ENCODE measurements at places on chromosomes 1 and 21. TPM values are rescaled to one million over a fixed set of nuclear protein-coding genes. Genes with fewer than 3 reads are reported as not detected.

DNA sequence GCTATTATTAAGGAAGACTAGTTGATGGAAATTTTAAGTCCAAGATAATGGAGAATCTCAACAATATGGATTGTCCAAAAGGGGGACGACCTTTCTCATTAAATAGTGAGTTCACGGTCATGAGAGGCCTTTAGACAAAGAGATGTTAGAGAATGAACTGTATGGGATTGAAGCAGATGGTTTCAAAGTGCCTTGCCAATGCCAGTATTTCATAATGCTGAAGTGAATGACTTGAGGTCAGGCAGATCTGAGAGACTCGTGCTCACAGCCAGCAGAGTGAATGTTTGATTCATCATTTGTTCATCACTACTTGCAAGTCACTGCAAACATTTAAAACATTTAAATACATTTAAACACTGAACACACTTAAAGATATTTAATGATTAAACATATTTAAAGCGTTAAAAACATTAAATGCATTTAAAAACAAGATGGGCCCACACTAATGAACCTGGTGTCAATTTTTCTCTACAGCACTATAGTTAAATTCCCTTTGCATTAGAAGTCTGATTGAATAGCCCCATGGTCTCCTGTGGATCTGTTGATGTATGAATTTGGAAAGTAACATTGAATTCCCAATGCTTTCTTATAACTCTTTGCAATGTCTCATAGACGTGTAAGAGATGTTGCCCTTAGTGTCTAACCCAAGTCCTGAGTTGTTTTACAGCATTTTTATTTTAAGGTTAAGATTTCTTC lies 80.7 kb downstream of the TGFB2 start:
- no peak overlapping the region for H3K27ac ChIP-seq
- H3K27me3 ChIP-seq, result peaks cover 12% of the 10 kb centered on the region
- no peak overlapping the region for H3K4me3 ChIP-seq
- DNase-seq, result no peak
- no peaks in the 10 kb centered on the region for H3K36me3 ChIP-seq

GRCh38 chr1:150761801-150762200 lies 3.8 kb downstream of the CTSS start:
- peaks cover 16% of the 10 kb centered on the region for H3K36me3 ChIP-seq
- peaks cover 38% of the 10 kb centered on the region for H3K4me1 ChIP-seq
- H3K27me3 ChIP-seq, result no peaks in the 10 kb centered on the region
- H3K4me3 ChIP-seq, result peak overlapping the region; percentile 84

DNA sequence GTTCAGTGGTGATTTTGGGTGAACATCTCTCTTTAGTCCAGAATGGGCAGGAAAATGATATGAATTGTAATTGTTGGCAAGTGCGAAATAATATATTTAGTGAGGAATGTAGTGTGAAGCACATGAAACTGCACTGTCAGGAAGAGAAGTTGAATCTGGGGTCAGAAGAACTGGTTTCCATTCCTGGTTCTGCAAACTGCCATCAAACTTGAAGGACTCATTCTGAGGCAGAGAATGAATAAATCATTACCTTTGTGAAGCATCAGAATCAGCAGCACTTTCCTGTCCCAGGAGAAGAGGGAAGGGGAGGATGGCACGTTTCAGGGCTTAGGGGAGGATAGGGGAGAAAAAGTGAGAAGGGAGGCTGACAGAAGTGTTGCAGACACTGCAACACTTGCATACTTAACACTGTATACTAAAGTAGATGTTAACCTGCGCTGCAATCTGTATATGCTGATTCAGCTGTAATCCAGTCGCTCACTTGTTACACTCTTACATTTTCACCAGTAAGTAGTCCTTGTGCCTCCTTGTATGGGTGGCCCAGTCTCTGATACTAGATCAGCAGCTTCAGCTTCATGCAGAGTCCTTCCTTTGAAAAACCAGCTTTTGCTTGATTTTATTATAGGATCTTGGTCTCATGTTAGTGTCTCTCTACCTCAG lies 10.5 kb upstream of the RPTN start:
- H3K4me1 ChIP-seq, result peaks cover 12% of the 10 kb centered on the region
- peaks cover 4% of the 10 kb centered on the region for H3K36me3 ChIP-seq
- no peak overlapping the region for H3K4me3 ChIP-seq
- no peak for DNase-seq
- no peak overlapping the region for H3K27ac ChIP-seq

GRCh38 chr1:230797942-230798365 lies 50.8 kb downstream of the CAPN9 start:
- peaks cover 2% of the 10 kb centered on the region for H3K36me3 ChIP-seq
- H3K4me1 ChIP-seq, result peaks cover 6% of the 10 kb centered on the region
- DNase-seq, result no peak
- H3K27ac ChIP-seq, result no peak overlapping the region
- peaks cover 62% of the 10 kb centered on the region for H3K27me3 ChIP-seq
- H3K4me3 ChIP-seq, result no peak overlapping the region

GRCh38 chr1:51170342-51170741 lies 65.7 kb upstream of the RNF11 start:
- peaks cover 11% of the 10 kb centered on the region for H3K4me1 ChIP-seq
- no peak for DNase-seq
- H3K27me3 ChIP-seq, result peaks cover 16% of the 10 kb centered on the region
- no peak overlapping the region for H3K27ac ChIP-seq

DNA sequence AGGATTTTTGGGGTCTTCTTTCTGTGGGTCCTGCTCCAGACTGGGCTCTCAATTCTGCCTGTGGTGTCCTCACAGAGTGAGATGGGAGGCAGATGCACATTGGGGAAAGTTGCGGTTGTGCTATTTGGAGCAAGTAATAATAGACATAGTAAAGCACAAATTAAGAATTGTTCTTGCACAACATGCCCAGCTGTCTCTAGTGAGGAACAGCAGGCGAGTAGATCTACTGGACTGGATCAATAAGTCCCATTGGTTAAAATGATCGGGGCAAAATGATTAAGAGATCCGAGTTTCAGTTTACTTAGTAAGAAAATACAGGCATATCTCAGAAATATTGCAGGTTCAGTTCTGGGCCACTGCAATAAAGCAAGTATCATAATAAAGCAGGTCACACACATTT lies 448.3 kb upstream of the PROX1 start:
- no peaks in the 10 kb centered on the region for H3K36me3 ChIP-seq
- no peak for DNase-seq
- H3K27me3 ChIP-seq, result no peaks in the 10 kb centered on the region
- H3K4me1 ChIP-seq, result no peaks in the 10 kb centered on the region
- no peak overlapping the region for H3K4me3 ChIP-seq
- H3K27ac ChIP-seq, result no peak overlapping the region

GRCh38 chr1:173758980-173759379 lies 44.2 kb downstream of the KLHL20 start:
- no peak for DNase-seq
- H3K4me1 ChIP-seq, result no peaks in the 10 kb centered on the region
- H3K27me3 ChIP-seq, result no peaks in the 10 kb centered on the region
- no peak overlapping the region for H3K4me3 ChIP-seq

DNA sequence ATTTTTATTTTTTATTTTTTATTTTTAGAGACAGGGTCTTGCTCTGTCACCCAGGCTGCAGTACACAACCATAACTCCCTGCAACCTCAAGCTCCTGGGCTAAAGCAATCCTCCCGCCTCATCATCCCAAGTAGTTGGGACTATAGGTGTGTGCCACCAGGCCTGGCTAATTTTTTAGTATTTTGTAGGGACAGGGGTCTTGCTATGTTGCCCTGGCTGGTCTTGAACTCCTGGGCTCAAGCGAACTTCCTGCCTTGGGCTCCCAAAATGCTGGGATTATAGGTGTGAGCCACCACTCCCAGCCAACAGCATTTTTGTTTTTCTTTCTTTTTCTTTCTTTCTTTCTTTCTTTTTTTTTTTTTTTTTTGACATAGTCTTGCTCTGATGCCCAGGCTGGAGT lies 14.1 kb downstream of the PLEKHM2 start:
- H3K36me3 ChIP-seq, result no peaks in the 10 kb centered on the region
- no peak for DNase-seq
- H3K27me3 ChIP-seq, result no peaks in the 10 kb centered on the region

GRCh38 chr1:51726051-51726450 lies 109.2 kb downstream of the OSBPL9 start:
- H3K4me1 ChIP-seq, result peaks cover 21% of the 10 kb centered on the region
- H3K27me3 ChIP-seq, result no peaks in the 10 kb centered on the region
- H3K4me3 ChIP-seq, result no peak overlapping the region
- DNase-seq, result no peak
- peaks cover 8% of the 10 kb centered on the region for H3K36me3 ChIP-seq
- no peak overlapping the region for H3K27ac ChIP-seq

DNA sequence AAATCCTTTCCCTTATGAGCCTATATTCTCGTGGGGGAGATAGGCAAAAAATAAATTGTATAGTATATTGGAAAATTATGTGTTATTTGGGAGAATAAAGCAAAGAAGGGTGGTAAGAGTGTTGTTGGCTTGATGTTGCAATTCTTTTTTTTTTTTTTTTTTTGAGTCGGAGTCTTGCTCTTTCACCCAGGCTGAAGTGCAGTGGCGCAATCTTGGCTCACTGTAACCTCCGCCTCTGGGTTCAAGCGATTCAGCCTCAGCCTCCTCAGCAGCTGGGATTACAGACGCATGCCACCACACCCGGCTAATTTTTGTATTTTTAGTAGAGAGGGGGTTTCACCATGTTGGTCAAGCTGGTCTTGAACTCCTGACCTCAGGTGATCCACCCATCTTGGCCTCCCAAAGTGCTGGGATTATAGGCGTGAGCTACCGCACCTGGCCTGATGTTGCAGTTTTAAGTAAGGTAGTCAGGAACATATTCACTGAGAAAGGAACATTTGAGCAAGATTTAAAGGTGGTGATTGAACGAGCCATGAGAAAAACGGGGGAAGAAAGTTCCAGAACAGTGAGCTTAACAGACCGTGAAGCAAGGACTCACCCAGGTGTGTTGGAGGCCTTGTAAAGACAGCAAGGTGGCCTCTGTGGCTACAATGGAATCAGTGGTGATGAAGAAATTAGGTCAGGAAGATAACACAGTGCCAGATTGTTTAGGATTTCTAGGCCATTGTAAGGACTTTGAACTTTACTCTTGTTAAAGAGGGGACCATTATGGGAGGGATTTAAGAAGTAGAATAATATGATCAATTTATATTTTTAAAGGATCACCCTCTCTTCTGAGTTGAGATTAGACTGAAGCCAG lies 45.8 kb downstream of the RPRD2 start:
- H3K4me1 ChIP-seq, result peaks cover 47% of the 10 kb centered on the region
- H3K27me3 ChIP-seq, result no peaks in the 10 kb centered on the region
- H3K36me3 ChIP-seq, result peaks cover 3% of the 10 kb centered on the region
- H3K4me3 ChIP-seq, result no peak overlapping the region

- no peak overlapping the region for H3K4me3 ChIP-seq
- no peak for DNase-seq
- no peak overlapping the region for H3K27ac ChIP-seq
- peaks cover 2% of the 10 kb centered on the region for H3K4me1 ChIP-seq
- H3K27me3 ChIP-seq, result peaks cover 9% of the 10 kb centered on the region
- H3K36me3 ChIP-seq, result no peaks in the 10 kb centered on the region
Observed at GRCh38 chr1:86430376-86430775, 6.4 kb downstream of the CLCA2 start.

DNA sequence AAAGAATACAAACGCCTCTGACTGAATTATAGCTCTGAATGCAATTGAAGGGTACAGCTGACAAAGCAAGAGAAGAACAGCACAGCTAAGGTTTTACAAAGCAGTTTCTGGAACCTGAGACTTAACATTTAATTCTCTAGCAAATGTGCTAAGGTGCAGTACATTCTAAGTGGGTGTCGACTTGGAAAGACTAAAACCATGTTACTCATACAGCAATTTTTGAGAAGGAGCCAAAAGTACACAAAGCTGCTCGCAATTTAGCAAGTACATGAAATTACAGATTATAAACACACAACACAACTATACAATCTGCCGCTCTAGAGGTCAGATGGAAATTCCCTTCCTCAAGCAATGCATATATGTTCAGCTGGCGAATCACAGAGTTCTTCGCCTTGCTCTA lies 121.9 kb downstream of the TIAM1 start:
- no peak for DNase-seq
- peaks cover 11% of the 10 kb centered on the region for H3K4me1 ChIP-seq
- H3K27me3 ChIP-seq, result no peaks in the 10 kb centered on the region
- no peak overlapping the region for H3K27ac ChIP-seq
- H3K4me3 ChIP-seq, result no peak overlapping the region

DNA sequence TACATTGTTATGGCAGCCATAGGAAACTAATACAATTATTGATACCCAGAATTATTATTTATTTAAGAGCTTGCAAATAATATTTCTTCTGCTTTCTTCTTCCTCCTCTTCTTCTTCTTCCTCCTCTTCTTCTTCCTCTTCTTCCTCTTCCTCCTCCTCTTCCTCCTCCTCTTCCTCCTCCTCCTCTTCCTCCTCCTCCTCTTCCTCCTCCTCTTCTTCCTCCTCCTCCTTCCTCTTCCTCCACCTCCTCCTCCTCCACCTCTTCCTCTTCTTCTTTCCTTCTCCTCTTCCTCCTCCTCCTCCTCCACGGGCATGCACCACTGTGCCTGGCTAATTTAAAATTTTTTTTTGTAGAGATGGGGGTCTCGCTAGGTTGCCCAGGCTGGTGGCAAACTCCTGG lies 95.6 kb upstream of the BCAR3 start:
- H3K27ac ChIP-seq, result no peak overlapping the region
- no peak for DNase-seq
- H3K27me3 ChIP-seq, result peaks cover 18% of the 10 kb centered on the region

DNA sequence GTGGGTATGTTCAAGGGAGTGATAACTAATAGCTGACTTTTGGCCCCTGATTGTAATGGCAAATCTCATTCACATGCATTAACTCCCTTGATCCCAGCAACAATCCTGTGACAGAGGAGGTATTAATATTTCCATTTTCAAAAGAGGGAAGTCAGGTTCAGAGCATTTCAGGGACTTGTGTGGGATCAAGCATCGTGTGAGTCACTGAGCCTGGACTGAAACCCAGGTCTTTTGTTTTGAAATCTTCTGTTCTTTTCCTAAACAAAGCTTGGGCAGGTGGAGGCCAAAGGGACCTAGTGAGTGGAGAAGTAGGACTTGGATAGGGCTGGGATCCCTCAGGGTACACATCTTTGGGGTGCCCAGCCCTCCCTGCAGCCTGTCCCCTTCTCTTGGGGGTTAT lies 37.9 kb downstream of the ETNK2 start:
- peaks cover 3% of the 10 kb centered on the region for H3K4me1 ChIP-seq
- no peak for DNase-seq
- H3K27ac ChIP-seq, result peak overlapping the region; percentile 56
- peaks cover 4% of the 10 kb centered on the region for H3K27me3 ChIP-seq
- no peak overlapping the region for H3K4me3 ChIP-seq

GRCh38 chr1:112957133-112957812 lies 1.3 kb upstream of the SLC16A1 start:
- H3K36me3 ChIP-seq, result peaks cover 5% of the 10 kb centered on the region

GRCh38 chr21:27448960-27449359 lies 482.1 kb upstream of the ADAMTS5 start:
- H3K36me3 ChIP-seq, result no peaks in the 10 kb centered on the region
- H3K27me3 ChIP-seq, result no peaks in the 10 kb centered on the region
- no peak for DNase-seq
- no peak overlapping the region for H3K27ac ChIP-seq

GRCh38 chr1:26189751-26190275 lies 589 bp upstream of the CATSPER4 start:
- H3K4me3 ChIP-seq, result no peak overlapping the region
- H3K36me3 ChIP-seq, result no peaks in the 10 kb centered on the region
- no peaks in the 10 kb centered on the region for H3K27me3 ChIP-seq
- DNase-seq, result no peak

- no peaks in the 10 kb centered on the region for H3K36me3 ChIP-seq
- no peak overlapping the region for H3K4me3 ChIP-seq
- no peaks in the 10 kb centered on the region for H3K27me3 ChIP-seq
Observed at GRCh38 chr1:205127646-205128045, 5.9 kb upstream of the RBBP5 start.

PRELP gene
- not detected for total RNA-seq

MMEL1 gene
- total RNA-seq, result 0.94 TPM

COG2 gene
- 20.6 TPM for total RNA-seq

TFF1 gene
- not detected for total RNA-seq

SH2D1B gene
- total RNA-seq, result 0.22 TPM
